ENCODE measurements at places on chromosomes 2 and 18.

GRCh38 chr2:33583194-33583938 lies 15.7 kb downstream of the FAM98A start:
- peak; percentile 16 for DNase-seq

- DNase-seq: no peak
These were observed 110.9 kb downstream of the LYPD6 start for GRCh38 chr2:149441255-149441654.

- DNase-seq: no peak
These were observed 22.7 kb upstream of the TFPI start for GRCh38 chr2:187576906-187577305.

DNA sequence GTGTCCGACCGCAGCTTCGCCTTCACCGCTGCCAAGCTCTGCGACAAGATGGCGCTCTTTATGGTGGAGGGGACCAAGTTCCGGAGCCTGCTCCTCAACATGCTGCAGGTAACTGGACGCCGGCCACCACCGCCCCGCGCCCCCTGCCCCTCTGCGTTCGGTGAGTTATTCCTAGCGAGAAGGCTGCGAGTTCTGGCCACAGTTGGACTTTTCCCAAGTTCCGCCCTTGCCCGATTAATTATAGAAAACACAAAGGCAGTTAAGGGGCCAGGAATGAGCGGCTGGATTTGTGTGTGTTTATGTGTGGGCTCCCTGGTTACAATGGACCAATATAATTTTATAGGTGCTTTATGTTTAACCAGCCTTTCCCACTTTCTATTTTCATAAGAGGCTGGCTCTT lies 189.2 kb downstream of the SMAD7 start:
- DNase-seq: no peak

GRCh38 chr18:11587846-11588245 lies 21.6 kb upstream of the SLC35G4 start:
- DNase-seq: no peak

- DNase-seq: no peak
These were observed 106.9 kb upstream of the SP3 start for GRCh38 chr2:174072069-174072468.

GRCh38 chr2:83113953-83114352 lies 1345.1 kb downstream of the SUCLG1 start:
- no peak for DNase-seq

DNA sequence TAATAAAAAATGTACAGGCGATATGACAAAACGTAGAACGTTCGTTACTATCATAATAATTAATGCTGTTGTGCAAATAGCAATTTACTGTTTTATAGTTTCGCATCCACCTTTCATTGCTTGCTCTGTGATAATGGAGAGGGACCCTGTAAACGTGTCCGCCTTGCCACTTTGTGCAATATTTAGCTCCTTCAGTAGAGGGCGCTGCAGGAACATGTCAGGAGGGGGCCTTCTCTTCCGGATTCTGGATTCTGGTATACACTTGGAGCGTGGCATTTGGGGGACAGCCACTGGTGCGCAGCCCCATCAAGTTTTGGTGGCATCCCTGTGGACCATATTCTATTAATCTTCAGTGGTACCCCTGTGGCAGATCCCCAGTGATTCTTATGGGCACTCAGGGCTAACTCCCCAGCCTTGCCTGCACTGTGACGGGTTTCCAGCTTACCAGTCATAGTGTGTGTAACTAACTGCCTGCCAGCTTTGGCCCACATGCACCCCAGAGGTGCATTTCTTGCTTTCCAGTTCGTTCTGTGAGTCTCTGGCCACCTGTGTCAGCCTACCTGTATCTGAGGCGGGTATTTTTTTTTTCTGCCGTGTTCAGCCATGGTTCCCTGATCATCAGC lies 140.3 kb downstream of the CYRIA start:
- no peak for DNase-seq

DNA sequence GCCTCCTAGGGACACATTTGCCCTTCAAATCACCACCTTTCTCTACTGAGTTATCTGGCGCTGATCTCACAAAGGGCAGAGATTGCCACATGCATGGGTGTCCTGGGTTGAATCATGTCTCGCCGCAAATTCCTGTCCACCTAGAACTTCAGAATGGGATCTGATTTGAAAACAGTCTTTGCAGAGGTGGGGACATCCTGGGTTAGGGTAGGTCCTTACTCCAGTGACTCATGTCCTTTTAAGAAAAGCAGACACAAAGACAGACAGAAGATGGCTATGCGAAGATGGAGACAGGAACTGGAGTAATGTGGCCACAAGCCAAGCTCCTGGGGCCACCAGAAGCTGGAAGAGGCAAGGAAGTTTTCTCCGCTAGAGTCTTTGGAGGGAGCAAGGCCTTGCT lies 197.4 kb upstream of the SMIM21 start:
- no peak for DNase-seq

GRCh38 chr2:177433402-177433801 lies 40.8 kb downstream of the AGPS start:
- no peak for DNase-seq

- DNase-seq: no peak
These were observed 70.5 kb upstream of the RTN4 start for GRCh38 chr2:55120634-55121359.

DNA sequence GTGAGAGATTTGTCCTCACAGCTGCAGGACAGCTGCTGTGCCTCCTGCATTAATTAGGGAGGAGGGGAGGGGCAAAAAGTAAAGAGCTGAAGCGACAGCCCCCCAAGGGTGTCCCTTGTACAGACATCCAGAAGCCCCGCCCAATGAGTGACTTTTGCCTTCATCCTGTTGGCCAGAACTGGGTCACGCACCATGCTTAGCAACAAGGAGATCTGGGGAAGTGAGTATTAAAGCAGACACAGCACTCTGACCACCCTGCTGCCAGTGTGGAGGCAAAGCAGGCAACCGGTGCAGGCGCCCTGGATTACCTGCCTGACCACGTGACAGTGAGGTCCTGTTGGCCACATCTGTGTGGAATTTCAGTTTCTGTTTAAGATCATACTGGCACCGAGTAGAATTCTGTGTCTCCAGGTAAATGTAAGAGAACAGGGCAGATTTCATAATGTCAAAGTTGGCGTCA lies 21.5 kb upstream of the BIN1 start:
- no peak for DNase-seq

GRCh38 chr2:230230496-230231200 lies 5.1 kb downstream of the SP140 start:
- no peak for DNase-seq

DNA sequence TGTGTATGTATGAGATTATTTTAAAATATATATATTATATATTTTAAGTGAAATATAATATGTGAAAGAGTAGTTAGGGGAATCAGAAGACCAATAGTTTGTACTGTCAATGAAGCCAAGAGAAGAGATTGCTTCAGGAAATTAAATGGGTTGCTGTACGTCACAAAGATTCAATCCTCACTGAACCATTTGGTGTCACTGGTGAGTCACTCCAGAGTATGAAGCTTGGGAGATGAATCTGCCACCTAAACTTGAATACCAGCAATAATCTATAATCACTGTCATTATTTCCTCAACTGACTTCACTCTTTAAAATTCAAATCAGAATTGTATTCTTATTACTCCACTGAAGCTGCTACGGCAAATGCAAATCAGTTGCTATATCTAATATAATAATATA lies 41.9 kb upstream of the SCN9A start:
- no peak for DNase-seq

DNA sequence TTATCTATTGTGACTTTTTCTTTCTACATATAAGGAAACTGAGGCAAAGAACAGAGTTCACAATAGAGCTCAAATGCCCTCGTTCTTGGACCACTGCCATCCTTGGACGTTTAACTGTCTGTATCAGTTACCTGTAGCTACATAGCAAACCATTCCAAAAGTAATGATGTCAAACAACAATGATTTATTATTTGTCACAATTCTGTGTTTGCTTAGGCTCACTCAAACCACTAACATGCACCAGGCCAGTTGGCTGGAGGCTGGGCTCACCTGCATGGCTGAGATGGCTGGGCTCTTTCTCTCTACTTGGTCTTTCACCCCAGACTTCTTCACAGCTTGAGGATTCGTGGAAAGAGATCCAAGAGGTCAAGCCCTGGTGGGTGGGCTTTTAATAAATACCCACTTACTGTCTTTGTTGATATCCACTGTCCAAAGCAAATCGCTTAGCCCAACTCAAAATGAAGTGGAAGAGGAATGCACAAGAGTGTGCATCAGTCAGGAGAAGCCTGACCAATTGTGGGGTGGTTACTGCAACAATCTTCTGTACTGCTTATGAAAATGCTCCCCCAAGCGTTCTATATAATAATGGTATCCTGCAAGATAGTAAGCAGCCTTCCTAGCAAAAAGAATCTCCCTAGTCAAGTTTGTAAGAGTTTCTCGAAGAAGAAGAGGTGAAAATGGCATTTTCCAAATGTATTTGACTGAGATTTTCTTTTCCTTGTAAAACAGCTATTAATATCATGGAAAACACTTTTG lies 163.5 kb upstream of the NT5C1B start:
- no peak for DNase-seq

DNA sequence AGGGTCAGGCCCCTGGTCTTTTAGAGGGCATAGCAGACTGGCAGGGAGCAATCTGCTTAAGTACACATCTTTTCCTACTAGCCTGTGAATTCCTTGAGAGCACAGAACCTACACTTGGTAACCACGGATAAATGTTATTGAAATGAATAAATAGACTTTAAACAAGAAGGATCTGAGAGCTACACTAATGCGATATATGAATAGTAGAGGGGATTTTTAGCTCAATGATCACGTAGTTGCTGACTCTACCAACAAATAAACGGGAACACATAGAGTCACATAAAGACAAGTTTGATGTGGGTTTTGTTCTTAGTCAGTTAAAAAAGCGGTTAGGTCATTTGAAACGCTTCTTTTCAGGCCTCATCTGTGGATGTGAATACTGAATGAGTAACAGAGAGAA lies 290.3 kb upstream of the CCDC68 start:
- no peak for DNase-seq

DNA sequence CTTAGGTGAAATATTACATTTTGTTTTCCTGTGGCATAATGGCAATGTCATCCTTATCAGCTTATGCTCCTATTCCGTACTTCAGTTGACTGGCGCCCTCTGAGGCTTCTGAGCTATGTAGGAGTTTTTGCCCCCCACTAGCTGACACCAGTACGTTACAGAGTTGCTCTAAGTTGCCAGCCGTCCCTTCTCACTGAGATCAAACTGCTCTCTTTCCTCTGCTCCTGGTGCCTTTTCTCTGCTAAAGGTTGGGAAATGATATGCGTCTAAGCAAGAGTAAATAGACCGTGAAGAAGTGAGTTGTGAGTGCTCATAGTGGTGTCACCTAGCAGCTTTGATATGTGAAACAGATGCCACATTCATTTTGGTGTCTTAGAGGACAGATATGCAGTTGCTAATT lies 99.2 kb downstream of the RAPGEF4 start:
- no peak for DNase-seq

DNA sequence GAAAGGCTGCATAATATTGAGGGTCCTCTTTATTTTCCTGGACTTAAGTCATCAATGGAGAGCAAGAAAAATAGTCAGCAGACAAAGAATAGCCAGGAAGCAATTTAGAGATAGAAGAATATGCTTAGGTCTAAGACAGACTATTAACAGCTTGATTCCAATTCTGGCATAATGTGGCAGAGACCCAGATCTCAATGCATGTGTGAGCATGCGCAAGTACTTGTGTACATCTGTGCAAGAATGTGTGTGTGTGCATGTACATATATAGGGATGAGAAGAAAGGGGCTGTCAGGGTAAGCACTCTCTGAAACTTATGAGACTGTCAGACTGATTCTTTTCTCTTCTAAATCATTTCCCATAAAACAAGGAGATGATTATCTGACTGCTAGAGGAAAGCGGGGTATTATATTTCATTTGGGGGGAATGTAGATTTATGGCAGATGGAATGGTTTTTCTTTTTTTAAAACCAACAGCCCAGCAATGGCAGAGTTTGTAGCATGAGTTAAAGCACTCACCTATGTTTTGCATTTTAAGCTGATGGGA lies 381.3 kb upstream of the SPRED2 start:
- DNase-seq: no peak

GRCh38 chr18:32252141-32252860 lies 62.5 kb downstream of the MEP1B start:
- DNase-seq: no peak

DNA sequence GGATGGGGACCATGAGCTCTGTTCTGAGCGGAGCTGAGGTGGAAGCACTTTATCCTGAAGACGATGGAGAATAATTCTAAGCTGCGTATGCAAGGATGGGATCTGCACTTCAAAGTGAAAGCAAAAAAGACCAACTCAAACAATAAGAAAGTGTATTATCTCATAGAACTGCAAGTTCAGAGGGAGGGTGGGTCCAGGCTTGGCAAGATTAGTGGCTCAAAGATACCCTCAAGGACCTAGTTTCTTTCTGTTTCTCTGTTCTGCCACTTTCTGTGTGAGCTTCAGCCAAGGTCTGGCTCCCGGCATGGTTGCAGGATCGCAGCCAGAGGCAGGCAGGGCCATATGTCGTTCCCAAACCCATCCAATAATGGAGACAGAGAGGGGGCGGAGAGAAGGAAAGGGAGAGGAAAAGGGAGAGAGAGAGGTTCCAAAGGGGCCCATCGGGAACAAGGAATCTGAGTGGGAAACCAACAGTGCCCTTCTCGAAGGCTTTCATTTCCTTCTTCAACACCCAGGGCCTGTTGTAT lies 169.2 kb upstream of the NCK2 start:
- no peak for DNase-seq

DNA sequence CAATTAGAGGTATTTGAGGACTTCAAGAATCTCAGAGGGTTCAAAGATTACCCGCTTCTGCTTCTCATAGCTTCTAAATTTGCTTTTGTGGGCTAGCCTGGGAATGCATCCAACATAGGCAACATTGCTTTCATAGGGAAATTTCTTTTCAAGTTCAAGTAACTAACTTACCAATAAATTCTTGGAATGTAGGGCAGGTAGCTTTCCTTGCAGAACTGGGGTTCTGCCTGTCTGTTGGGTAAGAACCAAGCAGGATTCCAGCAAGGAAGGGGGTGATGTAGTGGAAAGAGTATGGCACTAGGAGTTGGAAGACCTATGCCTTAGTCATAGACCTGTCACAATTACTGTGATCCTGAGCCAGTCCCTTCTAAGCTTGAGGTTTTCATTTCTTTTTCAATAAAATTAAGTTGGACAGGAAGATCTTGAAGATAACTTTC lies 164.1 kb downstream of the FHOD3 start:
- no peak for DNase-seq

All from adrenal gland (tissue), 19 donors.